ENCODE measurements at places on chromosomes 4 and X.
A peak's percentile ranks its signal among the peaks of the same experiment; 100 is the strongest.

- DNase-seq = peak; percentile 59
Measured at GRCh38 chr4:174222266-174222872, 61.1 kb downstream of the FBXO8 start.

DNA sequence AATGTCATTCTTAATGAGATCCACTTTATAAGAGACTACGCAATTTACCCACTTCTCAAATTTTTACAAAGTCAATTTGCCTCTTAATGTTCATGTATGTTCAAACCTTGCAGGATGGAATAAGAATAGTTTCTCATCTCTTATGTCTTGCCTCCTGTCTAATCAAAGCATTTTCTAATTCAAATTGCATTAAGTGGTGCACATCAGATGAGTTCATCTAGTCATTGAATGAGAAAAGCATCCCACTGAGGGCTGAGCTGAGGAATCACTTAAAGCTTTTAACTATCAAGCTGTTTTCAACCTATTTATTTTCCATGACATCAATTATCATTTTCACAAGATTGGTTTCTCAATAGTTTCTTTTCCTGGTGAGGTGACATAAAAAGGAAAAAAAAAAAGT lies 1964.0 kb downstream of the PCDH7 start:
- no peak for DNase-seq

- no peak for DNase-seq
Measured at GRCh38 chr4:29220761-29221160, 1499.4 kb upstream of the PCDH7 start.

GRCh38 chr4:106893395-106893881 lies 142.7 kb downstream of the DKK2 start:
- no peak for DNase-seq

- DNase-seq = peak; percentile 3
Measured at GRCh38 chrX:100512471-100512870, 72.3 kb upstream of the TNMD start.

DNA sequence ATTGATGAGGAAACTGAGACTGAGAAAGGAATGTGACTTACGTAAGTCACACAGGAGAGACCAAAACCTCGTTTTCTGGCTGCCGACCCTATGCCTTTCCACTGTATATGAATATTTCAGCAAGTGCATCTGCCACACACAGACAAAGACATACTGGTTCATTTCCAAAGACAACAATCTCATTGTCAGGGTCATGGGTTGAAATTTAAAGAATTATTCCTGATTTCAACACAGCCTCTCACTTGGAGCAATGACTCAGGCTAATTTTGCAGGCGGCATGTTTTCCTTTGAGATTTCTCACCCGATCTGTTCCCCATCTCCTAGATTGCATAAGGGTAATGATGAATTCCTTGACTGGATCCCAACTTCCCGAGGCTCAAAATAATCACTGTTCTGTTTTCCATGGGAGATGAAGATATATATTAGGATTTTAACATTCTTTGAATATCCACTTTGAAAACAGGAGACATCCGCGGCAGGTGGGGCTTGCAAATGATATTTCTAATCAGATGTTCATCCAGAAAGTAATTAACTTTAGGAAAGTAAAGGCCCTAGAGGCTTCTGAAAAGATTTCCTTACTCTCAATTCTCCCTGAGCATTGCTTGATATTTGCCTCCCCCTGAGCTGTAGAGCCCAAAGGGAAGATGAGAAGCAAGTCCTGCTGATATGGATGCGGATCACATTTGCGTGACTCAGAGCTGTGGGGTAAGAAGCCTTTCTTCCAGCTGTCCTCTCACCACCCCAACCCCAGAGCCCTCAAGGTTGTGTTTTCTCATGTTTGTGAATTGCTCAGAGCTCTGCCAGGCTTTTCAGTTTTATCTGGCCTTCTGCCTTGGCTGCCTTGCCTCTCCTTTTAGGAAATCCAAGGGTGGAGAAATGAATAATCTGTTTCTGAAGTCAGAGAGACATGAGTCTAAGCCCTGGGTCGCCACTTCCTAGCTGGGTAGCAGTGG lies 361.1 kb upstream of the BOD1L1 start:
- no peak for DNase-seq

DNA sequence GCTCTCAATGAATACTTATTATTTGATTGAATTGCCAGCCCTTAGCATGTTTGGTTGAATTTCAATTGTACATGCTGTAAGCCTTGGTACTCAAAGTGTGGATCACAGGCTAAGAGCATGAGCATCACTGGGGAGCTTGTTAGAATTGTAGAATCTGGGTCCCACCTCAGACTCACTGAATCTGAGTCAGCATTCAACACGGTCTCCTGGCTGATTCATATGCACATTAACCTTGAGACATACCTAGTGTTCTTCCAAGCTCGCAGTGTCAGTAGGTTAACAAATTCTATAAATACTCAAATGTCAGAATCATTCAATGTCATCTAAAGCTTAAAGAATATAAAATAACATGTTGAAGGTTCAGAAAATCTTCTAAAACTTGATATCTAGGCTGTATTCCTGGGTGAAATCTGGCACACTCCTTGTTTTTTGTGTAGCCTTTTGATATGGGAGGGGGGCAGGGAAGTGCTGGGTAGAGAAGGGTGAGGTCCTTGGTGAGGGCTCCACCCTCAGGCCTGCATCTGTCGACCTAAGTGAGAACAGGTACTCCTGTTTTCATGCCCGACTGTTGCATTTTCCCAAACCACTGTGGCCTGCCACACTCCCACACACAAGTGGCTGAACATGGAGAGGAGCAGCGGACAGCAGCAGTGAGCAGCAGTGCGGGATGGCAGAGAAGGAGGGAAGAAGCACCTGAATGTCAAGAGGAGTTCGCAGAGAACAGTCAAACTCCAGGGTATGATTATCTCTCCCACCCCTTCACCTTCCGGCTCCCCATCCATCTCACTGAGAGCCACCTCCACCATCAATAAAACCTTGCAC lies 529.6 kb upstream of the IGFBP7 start:
- DNase-seq = no peak

DNA sequence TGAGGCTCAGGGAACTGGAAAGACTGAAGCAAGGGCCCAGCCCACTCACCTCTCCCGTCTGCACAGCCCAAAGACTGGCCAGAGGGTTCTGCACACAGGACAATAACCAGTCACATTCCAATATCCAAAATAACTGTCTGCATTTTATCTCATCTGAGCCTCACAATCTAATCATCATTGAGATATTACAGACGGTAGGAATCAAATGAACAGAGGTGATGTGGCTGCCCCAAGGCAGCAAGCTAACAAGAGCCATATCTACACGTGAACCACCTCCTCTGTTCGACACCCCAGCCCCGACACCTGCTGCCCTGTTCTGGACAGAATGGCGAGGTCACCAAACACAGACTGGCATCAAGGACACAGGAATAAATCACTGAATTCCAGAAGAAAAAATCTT lies 60.5 kb downstream of the AFAP1 start:
- DNase-seq = no peak

GRCh38 chr4:146833530-146833929 lies 112.1 kb downstream of the TTC29 start:
- DNase-seq = no peak

DNA sequence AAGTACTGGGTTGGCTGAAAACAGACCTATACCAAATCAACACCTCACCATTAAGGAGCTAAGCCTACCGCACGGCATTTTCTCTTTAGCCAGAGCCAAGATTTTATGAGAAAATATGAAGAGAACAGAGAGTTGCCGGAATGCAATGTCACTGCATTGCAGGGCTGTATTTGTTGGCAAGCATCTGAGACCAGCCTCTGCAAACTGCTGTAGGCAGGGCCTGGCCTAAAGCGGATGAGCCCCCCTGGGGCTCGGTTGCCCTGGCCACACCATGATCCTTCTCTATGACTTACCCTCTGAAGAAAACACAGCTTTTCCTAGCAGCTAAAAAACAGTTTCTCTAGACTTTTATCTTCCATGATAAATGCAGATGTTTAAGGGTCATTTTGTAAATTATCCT lies 120.5 kb upstream of the SORBS2 start:
- DNase-seq = no peak

DNA sequence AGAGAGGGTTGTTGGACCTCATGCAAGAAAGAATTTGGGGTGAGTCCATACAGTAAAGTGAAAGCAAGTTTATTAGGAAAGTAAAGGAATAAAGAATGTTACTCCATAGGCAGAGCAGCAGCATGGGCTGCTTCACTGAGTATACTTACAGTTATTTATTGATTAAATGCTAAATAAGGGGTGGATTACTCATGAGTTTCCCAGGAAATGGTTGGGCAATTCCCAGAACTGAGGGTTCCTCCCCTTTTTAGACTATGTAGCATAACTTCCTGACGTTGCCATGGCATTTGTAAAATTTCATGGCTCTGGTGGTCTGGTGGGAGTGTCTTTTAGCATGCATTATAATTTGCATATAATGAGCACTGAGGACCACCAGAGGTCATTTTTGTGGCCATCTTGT lies 16.7 kb downstream of the PPP4R3C start:
- DNase-seq = no peak

DNA sequence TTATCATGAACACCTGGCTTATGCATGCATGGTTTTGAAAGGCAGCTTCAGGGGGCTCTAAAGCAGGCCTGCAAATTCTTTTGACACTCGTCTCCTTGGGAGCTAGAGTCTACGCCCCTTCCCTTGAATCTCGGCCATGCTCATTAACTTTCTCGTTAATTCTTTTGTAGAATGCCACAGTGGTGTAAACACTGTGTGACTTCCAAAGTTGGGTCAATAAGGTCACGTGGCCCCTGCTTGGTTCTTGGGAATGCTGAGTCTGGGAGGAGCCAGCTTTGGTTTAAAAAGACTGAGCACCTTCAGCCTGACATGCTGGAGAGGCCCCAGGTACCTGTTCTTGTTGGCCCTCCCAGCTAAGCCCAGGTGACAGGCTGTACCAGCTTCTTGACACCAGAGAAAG lies 228.4 kb downstream of the DHRSX start:
- DNase-seq = no peak

DNA sequence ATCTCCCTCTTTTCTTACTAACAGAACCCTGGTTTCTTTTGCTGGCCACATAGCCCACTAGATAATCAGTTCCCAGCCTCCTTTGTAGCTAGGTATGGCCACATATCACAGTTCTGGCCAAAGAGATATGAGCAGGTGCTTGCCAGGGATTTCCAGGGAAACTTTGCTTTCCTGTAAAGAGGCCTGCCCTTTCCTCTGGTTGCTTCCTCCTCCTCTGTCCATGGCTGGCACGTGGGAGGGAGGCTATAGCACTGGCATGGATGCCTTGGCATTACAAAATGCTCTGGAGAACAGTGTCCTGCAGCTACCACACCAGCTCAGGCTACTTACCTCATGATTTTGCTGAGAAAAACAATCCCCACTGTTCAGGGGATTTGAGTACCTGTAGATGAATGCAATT lies 27.5 kb downstream of the RAB33B start:
- DNase-seq = no peak

- DNase-seq = no peak
Measured at GRCh38 chr4:10765386-10765785, 80.8 kb upstream of the CLNK start.

DNA sequence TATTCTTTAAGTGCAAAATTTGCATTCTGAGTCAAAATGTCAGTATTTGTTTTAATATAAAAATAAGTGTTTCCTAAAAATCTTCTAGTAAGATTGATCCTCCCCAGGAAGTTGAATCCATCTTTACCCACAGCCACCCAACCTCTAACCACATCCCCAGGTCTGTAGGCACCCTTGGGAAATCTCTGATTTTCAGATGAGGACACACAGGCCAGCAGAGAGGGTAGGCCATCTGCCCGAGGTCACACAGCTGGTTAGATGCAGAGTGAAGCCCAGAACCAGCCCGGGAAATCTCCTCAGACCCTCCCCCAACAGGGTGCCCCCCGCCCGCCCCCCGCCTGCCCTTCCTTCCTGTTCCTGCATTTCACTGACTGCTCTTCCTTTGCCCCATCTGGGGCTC lies 277.5 kb downstream of the FBXW7 start:
- no peak for DNase-seq

- DNase-seq = no peak
Measured at GRCh38 chr4:137454767-137455166, 77.5 kb downstream of the PCDH18 start.

GRCh38 chr4:54333657-54334056 lies 104.6 kb downstream of the PDGFRA start:
- DNase-seq = no peak

DNA sequence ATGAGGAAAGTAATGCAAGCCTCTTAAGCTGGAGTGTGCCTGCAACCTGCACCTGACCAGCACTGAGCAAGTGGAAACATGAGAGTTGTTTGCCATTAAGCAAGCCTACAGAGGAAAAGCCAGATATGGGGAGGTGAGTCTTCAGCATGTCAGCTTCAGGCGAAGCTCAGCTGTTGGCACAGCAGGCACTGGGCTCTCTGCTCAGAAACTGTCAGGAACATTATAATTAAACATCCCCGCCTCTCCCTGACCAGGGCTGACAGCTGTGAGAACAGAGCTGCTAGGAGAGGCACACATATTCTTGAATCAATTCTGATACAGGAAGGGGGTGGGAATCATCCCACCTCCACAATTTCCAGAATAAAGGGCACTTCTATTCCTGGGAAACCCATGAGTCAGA lies 19.0 kb upstream of the DCX start:
- no peak for DNase-seq

DNA sequence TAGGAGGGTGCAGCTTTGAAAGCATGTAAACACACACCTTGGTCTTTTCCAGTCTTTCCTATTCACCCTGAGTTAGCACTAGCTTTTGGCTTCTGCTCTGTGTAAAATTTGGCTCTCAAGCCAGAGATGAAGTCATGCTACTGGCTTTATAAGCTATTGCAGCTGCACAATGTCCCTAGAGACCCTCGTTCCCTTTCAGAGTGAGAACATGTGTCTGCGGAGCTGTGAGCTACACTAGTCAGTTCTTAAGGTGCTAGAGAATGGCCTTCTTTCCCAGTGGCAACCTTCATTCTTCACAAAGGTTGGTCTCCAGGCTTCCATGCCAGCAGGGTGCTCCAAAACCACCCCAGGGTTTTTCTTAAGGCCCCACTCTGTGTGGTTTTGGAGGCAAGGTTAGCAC lies 199.1 kb downstream of the SPATA18 start:
- DNase-seq = no peak

- DNase-seq = no peak
Measured at GRCh38 chrX:42755815-42756214, 22.1 kb downstream of the PPP1R2C start.

- no peak for DNase-seq
Measured at GRCh38 chr4:14157262-14157661, 529.7 kb upstream of the BOD1L1 start.

- DNase-seq = peak; percentile 24
Measured at GRCh38 chrX:70970482-70970995, 39.6 kb upstream of the SLC7A3 start.

GRCh38 chrX:15114743-15115566 lies 154.9 kb downstream of the ASB9 start:
- DNase-seq = no peak

- no peak for DNase-seq
Measured at GRCh38 chrX:110153244-110153643, 150.3 kb downstream of the TMEM164 start.

GRCh38 chr4:187357821-187358220 lies 634.2 kb upstream of the FAT1 start:
- DNase-seq = no peak

DNA sequence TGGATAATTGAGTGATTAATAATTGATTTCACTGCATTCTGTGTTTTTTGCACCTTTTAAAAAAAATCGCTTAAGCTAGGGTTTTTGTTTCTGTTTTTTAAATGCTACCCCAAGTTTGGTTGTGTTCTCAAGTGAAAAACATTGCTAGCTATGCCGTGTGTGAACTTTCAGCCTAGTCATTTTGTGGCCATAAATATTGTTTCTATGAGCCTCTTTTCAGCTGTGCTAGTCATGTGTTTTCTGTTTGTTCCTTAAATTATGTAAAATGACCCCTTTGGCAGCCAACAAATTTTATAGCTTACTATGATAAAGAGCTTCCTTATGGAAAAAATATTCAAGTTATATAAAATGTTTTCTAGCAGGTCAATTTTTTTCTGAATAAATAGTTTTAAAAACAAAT lies 59.1 kb downstream of the GALNT7 start:
- DNase-seq = no peak

Data from hematopoietic multipotent progenitor cell treated with erythropoietin and hydrocortisone succinate and interleukin-3 and kit ligand, for 17 days (in vitro differentiated cells).